ENCODE measurements at places on chromosomes 2 and 18.
A peak's percentile ranks its signal among the peaks of the same experiment; 100 is the strongest.

GRCh38 chr2:188383158-188383557, 91.5 kb downstream of the GULP1 start:
- no peak for DNase-seq

DNA sequence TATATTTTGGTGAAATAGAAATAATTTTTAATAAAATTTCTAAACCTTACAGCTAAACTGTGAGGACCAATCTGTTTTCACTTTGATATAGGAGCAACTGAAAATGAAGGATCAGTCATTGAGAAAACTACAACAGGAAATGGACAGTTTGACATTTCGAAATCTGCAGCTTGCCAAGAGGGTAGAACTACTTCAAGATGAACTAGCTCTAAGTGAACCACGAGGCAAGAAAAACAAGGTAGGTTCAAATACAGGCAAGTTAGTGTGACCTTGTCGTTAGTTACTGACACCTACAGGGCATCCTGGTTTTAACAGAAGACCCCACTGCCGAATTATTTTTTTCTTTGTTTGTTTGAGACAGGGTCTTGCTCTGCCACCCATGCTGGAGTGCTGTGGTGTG, 75.5 kb upstream of the STON1 start:
- no peak for DNase-seq

GRCh38 chr2:192026059-192026824, 168.5 kb downstream of the TMEFF2 start:
- DNase-seq, result no peak

DNA sequence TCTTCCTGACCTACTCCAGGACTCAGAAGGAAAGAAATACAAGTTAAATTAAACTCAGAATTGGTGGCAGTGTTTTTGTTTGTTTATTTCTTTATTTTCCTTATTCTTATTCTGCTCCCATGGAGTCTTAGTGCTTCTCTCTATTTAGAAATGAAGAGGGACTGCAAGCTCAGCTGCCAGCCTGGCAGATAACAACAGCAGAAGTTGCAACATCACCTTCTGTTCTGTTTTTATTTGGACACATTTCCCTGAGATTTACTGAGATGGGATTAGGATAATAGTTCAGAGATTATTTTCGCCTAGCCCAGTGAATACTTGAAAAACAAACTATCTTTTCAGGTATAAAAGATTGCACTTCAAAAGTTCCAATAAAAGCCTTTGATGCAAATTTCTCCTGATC, 70.4 kb upstream of the DTNA start:
- no peak for DNase-seq

DNA sequence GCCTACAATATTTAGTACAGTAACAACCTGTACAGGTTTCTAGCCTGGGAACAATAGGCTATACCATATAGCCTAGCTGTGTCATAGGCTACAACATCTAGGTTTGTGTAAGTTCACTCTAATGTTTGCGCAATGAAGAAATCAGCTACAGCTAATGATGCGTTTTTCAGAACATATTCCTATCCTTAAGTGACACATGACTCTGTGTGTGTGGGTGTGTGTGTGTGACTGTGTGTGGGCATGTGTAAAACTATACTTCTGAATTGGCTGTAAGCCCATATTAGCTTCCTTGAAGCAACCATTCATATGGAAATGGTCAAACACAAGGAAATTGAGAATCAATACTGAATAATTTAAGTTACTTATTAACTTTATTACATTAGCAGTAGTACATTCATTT, 120.8 kb upstream of the SULT1C3 start:
- DNase-seq, result no peak

GRCh38 chr2:197425550-197425949, 9.3 kb downstream of the SF3B1 start:
- no peak for DNase-seq

DNA sequence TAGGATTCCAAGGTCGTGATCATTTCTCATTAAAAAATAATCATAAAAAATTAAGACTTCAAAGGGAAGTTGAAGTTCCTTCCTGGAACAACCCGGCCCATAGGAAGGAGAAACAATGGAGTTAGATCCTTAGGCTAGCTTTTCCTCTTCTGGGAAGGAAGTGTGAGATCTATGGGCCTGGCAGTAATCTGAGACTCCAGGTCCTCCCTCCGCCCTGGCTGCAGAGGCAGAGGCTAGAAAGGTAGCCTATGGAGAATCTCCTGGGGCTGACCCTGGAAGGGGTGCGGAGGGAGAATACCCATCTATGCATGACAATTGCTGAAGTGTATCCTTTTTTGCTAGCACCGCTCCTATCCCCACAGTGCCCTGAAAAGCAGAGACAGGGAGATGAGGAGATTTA, 37.9 kb downstream of the TRIB2 start:
- DNase-seq, result no peak

- no peak for DNase-seq
Observed at GRCh38 chr18:79208906-79209305, 139.7 kb downstream of the ATP9B start.

DNA sequence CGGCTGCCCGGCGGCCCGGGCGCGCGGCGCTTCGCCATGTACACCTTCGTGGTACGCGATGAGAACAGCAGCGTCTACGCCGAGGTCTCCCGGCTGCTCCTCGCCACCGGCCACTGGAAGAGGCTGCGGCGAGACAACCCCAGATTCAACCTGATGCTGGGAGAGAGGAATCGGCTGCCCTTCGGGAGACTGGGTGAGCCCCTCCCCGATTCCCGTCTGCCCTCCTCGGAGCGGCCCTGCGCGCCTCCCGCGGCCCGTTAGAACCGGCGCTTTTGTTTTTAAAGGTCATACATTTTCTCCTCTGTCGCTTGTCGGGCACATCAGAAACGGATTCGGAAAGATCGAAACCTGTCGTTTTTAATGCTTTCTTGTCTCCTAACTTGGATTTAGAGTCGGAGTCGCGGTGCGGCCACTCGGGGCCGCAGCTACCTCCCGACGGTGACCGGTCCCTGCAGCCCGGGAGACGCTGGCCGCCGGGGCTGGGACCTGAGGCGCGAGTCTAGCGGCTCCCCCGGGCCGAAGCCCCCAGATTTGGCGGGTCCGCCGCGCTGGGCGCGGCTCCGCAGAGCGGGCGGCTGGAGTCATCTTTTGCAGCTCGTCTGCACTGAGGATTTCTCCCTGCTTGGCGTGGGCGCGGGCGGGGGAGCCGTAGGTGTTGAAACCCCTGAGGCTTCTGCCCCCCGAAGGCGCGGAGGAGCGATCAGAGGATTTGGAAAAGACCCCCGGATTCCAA, 519 bp downstream of the TTL start:
- DNase-seq, result no peak

DNA sequence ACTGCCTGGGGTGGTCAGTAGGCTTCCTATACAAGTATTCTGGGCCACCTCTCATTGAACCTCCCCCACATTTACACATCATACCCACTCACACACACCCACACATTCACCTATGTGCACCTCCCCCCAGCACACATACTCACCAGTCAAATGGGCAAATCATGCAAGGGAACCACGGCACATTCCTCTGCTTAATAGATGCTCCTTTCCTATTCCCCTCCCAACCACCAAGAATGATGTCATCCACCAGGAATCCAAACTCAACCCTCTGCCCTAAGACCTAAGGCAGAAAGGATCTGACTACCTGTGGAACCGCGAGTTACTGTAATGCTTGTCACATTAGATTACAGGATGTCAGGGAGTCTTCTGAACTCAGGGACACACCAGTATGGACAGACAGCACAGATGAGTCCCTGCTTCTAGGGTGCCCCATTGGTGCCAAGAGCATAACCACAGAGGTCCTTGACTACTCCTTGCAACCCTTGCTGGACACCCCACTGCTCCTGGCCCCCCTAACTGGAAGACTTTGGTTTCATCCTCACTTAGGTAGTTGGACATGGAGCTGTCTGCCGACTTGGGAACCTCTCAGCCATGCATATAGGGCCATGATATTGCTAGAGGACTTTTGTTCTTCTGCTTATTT, 21.5 kb upstream of the CAB39 start:
- DNase-seq, result no peak

GRCh38 chr2:186716899-186717298, 23.0 kb downstream of the FAM171B start:
- DNase-seq, result no peak

GRCh38 chr2:214376618-214377285, 34.1 kb upstream of the VWC2L start:
- no peak for DNase-seq

DNA sequence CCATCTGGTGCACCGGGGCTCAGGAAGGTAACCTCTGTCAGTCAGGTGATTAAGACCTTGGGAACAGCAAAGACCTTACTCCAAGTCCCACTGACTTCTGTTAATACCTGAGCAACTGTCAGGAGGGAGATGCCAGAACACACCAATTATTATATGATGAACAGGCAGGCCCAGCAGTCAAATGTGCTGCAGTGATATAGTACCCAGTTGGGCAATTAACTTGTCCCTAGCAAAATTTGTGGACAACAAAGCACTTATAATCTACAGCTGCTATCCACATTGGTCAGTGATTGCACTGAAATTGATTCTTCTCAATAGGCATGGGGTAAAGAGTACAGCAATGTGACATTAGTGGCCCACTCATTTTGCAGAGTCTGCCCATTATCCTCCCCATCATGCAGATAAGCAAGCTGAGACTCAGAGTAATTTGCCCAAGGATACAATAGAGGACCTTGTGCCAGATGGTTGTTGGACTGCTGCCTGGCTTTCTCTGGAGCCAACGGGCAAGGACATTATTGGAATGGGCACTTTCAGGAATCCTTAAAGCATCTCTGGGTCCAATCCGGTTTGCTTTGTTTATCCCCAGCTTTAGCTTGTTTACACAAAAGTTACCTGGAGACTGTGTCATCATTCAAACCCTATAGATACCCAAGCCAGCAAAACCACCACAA, 147.6 kb downstream of the CCBE1 start:
- no peak for DNase-seq

DNA sequence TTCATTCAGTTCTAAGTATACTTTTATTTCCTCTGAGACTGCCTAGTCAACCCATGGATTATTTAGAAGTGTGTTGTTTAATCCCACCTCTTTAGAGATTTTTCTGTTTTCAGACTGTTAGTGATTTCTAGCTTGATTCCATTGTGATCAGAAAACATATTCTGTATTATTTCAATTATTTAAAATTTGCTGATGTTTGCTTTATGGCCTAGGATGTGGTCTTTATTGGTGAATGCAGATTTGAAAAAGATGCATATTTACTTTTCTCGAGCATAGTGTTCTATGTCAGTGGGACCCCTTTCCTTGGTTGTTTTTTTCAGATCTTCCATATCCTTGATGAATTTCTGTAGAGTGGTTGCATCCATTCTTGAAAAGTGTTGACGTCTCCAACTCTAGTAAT, 487.2 kb upstream of the HS6ST1 start:
- DNase-seq, result no peak

DNA sequence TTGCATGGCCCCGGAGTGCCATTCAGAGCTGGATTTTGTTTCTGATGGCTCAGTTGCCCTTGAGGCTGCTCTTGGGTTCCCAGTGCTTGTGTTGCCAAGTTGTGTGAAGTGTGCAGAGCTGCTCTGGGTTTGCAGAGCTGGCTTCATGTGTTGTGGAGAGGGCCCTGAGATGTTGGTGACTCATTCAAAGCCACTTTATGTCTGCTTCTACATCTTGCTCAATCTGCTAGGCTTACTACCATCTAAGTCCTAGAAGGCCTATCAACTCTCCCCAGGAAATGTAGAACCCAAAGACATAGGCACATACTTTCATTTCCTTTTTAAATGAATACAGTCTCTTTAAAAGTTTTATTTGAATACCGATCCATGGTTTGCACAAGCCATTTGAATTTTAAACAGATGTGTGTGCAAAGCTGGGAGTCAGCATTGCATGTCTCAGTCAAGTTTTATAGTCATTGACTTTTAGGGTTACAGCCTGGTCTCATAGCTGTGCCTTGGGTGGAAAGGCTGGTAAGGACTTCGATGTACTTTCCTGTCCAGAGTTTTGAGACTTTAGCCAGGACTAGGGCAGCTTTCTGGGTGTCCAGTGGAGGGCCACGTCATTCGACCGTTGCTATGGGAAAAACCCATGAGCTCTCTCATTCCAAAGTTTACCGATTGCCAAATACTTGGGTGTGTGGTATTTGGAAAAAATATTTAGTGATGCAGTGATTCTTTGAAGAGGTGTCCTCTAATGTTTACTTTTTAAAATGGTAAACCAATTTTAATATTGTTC, 105.0 kb downstream of the LTBP1 start:
- peak; percentile 45 for DNase-seq

DNA sequence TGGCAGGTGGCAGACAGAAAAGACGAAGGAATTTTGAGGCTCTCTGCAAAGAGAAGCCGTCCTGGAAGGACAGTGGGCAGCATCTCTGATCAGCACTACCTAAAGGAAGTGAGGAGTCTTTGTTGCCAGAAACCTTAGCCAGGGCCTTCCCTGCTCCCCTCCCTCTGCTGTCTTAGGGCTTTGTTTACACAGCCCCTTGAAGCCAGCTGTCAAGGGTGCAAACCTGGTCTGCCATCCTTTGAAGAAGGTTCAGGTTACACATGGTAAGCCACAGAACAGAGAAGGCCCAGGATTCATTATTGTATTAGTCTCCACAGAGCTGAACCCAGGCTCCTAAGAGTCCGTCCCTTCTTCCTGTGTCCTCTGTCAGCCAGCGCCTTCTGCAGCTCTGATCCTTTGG, 356.7 kb downstream of the TGIF1 start:
- DNase-seq, result no peak

DNA sequence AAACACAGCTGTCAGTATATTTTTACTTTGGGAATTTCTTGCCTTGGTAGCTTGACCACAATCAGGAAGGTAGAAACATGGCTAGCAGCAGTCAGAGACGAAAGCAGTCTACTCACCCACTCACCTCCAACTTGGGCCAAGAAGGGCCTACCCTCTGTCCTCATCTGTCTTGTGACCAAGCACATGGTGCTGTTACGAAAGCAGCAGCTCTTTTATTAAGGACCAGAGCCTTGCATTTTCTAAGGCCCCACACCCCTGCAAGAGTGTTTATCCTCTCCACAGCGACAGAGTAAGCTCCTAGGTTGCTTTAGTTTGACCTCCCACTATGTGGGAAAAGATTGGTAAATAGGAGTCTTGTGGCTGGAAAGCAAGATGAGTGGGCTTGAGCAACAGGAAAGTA, 31.3 kb upstream of the MSTN start:
- DNase-seq, result peak; percentile 23

GRCh38 chr18:59892123-59892522, 7.7 kb upstream of the PMAIP1 start:
- no peak for DNase-seq

DNA sequence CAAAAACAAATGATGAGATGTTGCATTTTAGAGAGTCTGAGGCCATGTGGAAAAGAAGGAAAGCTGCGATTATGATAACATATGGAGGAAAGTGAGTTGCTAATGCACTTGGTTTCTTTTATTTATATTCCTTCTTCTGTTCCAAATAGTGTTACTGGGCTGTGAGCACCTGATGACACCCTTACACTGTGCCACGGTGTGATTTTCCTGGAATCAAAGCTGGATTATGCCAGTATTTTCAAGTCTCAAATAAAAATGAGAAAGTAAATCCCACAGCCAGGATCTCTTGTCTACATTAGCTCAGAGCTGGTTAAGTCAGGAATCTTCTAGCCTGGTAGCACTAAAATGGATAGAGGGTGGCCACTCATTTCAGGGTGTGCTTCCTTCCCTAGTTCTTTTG, 670.8 kb downstream of the TDRD15 start:
- DNase-seq, result no peak
